ENCODE measurements at places on chromosomes 7 and 10. TPM values are rescaled to one million over a fixed set of nuclear protein-coding genes. Genes with fewer than 3 reads are reported as not detected.

The GDF2 gene
- total RNA-seq: not detected

DNA sequence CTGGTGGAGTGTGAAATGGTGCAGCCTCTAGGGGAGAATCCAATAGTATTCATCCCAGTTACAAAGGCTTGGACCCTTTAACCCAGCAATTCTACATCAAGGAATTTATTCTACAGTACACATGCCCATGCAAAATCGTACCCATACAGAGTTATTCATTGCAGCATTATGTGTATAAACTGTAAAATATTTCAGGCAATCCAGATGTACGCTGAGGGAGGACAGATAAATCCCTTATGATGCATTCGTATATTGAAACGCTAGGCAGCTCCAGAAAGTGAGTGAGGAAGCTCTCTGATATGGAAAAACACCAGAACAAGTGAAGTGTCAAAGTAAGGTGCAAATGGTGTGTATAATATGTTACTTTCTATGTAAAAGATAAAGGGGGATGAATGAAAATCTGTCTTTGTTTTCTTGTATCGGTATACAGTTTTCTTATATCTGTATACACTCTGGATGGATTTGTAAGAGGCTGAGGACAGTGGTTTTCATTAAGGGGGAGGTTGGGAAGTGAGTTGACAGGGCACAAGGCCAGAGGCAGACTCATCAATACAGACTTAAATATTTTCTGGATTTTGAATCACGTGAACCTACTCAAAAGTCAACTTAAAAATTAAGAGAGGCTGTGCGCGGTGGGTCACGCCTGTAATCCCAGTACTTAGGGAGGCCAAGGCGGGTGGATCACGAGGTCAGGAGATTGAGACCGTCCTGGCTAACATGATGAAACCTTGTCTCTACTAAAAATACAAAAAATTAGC, 17.1 kb downstream of the VWA2 start:
- DNase-seq: no peak

- DNase-seq: no peak
These were observed 692.6 kb upstream of the COBL start for GRCh38 chr7:52009181-52009580.

DNA sequence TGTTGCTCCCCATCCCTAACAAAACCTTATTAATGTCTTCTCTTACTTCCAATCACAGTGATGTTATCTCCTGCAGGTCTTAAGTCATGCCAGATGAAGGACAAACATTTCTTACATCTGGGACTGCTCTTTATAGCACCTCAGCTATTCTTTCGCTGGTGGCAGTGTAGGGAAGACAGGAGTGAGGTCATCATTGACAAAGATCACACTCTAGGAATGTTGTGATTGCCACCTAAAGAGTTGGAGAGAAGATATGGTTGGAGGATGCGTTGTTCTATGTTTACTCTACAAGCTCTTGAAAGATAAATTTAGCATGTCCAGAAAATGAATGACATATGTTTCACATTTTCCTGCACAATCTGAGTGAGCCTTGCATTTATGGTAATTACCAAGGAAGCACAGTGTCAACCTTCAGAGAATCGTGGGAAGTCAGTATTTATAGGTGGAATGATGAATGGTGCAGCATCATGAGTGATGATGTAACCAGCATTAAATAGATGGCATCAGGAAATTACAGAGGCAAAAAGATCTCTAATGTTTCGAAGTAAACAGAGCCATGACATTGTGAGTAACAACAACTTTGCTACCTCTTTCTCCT, 188.1 kb upstream of the STEAP1 start:
- DNase-seq: no peak

DNA sequence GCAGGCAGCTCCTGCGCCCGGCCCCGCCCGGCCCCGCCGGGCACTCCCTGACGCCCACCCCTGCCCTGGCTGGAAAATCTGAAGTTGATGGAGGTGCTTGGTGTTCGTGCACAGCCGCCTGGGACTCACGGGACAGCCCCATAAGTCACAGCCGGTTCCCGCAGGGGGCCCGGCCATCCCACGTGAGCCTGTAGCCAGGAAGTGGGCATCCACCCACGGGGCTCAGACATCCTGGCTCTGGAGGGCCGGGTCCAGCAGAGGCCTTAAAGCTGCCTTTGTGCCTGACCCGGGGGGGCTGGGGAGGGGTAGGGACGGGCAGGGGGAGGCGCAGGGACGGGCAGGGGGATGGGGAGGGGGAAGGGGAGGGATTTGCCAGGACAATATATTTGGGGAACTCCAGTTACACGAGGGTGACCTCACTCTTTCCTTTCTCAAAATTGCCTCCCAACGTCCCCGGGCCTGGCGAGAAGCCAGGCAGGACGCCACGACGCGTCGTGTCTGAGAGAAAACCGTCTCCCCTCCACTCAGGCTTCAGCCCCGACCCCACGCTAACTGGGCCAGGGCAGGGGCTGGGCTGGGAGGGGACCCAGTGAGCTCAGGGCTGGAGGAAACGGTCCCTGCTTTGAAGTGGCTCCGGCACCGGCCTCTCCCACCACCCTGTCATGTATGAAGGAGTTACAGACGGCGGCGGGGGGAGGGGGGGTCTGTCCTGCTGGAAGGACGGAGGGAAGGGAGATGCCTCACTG, 82.1 kb upstream of the PDGFA start:
- DNase-seq: peak; percentile 91

The ELFN1 gene
- not detected for total RNA-seq

GRCh38 chr10:97926055-97926454, 76.4 kb downstream of the GOLGA7B start:
- DNase-seq: no peak

The NKX1-2 gene
- not detected for total RNA-seq

DNA sequence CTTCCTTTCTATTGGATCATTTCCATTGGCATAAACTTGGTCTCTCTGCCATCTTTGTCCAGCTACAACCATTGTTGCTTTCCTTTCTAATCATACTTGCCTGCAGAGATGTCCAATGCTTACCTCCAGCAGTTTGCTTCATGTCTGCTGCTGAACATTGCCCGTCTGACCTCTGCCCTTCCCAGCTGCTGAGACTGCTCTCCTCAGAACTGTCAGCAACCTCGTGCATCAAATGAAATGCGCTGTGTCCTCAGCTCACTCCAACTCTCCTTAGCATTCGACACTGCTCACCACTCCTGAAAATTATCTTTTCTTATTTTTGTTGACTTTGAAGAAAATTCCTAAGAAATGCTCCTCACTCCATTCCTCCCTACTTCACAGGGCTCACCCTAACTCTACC, 5.0 kb downstream of the FAM170B start:
- DNase-seq: no peak

The NEBL gene
- total RNA-seq: not detected

DNA sequence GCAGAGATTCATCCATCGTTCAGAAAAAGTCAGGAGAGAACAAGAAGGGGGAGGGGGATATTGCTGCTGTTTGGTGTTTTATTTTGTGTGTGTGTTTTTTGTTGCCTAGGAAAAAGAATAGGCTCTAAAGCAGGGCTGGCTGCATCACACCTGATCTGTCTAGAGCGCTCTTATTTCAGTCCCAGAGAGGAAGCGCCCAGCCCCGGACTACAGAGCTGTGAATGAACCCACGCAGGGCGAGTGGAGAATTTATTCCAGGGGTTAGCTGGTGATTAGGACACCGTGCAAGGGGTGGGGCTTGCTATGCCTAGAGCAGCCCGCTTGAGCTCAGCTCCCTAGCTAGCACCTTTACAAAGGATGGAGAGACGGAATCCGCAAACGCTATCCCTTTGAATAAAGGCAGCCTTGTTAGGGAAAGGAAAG, 621 bp upstream of the FAM13C start:
- peak; percentile 40 for DNase-seq
